ENCODE measurements at places on chromosomes 5 and 9. TPM values are rescaled to one million over a fixed set of nuclear protein-coding genes. Genes with fewer than 3 reads are reported as not detected.

DNA sequence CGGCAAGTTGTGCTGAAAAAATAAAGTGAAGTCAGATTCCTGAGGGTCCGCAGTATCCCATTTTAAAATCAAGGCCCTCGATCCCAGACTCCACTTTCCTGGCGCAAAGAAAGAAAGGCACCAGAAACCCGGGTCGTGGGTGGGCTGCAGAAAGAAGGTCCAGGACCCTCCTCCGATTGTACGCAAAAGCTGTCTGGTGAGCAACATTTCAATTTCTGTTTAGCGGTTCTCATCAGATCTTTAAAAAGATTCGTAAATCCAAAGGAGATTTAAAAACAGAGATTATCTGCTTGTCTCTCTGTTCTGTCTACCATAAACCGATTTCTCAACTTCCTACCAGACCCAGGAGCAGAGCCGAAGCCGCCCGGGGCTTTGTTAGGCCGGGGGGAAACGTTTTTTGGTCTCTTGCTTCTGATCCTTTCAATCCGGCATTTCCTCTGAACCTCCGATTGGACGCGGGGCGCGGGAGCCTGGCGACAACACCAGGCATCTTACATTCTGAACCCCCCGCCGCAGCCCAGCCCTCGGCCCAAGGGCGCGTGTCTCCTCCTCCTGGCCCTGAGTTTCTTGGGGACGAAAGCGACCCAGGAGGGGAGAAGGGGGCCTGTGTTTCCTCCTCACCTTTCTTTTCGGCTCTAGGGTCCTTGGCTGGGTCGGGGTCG is 746 bp downstream of the NKX2-5 start:
- no peak for DNase-seq

- no peak for DNase-seq
Measured at GRCh38 chr5:67373518-67373917, 176.9 kb upstream of the CD180 start.

GRCh38 chr5:133669472-133669871 is 57.1 kb upstream of the FSTL4 start:
- no peak for DNase-seq

GRCh38 chr5:42721484-42721883 is 35.1 kb upstream of the CCDC152 start:
- no peak for DNase-seq

GRCh38 chr5:59943452-59944113 is 50.1 kb upstream of the PDE4D start:
- DNase-seq: no peak

DNA sequence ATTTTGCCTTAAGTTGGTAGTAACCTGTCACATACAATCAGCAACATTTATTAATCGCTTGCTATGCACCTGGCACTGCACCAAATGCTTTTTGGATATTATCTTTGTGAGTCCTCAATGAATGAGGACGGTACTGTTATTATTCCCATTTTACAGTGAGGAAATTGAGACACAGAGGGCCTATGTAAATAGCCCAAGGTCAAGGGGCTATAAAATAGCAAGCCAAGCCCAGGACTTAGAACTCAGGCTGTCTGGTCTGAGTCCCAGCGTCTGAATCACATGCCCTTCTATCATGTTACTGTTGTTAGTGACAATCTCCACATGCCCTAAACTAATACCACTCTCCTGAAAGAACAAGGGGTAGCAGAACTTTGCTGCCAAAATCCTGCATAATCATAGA is 60.0 kb downstream of the ERAP1 start:
- no peak for DNase-seq

DNA sequence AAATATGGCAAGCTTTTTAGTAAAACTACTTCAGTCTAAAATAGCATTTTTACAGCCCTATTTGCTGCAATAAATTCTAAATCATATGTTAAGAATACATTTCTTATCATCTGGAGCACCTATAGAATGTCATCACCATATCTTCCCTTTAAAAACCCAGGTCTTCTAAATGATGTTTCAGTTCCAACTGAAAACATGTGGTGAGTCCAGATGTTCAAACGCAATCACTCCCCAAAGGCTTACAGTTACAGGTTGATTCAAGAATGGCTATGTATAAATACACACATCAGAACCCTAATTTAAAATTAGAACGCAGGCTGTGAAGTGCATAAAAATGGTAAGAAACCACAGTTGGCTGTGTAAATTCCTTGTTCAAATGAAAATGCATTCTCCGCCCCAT is 796.3 kb downstream of the MAT2B start:
- DNase-seq: no peak

- DNase-seq: no peak
Measured at GRCh38 chr5:33679791-33680190, 212.0 kb downstream of the ADAMTS12 start.

DNA sequence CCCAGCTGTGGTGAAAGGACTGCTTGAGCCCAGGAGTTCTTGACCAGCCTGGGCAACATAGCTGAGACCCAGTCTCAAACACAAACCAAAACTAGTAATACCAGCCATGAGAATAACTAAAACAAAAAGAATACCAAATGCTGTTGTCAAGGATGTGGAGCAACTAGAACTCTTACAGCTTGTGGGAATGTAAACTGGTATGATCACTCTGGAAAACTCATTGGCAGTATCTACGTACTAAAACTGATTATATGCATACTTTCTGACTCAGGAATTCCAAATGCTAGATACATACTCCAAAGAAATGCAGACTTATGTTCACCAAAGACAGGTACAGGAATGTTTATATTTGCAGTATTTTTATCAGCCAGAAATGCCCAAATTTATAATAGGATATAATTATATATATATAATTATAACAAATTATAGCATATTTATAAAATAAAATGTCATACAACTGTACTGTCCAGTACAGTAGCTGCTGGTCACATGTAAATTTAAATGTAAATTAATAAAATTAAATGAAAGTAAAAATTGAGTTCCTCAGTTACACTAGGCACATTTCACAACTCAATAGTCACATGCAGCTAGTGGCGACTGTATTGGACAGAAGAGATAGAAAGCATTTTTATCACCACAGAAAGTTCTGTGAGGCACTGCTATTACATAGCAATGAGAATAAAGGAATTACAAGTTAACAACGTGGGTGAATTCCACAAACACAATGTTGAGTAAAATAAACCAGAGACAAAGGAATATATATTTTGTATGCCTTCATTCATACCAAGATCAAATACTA is 118.5 kb downstream of the GNAQ start:
- no peak for DNase-seq

TLX3 gene
- total RNA-seq: not detected

SAXO1 gene
- not detected for total RNA-seq

IRX2 gene
- 17.5 TPM for total RNA-seq

PTGS1 gene
- 21.2 TPM for total RNA-seq

ECM2 gene
- total RNA-seq: 22.6 TPM

TSLP gene
- total RNA-seq: not detected

CDX1 gene
- total RNA-seq: not detected
